Nephron progenitor cell (in vitro differentiated cells): ENCODE measurements at places on chromosomes 12 and 14.

DNA sequence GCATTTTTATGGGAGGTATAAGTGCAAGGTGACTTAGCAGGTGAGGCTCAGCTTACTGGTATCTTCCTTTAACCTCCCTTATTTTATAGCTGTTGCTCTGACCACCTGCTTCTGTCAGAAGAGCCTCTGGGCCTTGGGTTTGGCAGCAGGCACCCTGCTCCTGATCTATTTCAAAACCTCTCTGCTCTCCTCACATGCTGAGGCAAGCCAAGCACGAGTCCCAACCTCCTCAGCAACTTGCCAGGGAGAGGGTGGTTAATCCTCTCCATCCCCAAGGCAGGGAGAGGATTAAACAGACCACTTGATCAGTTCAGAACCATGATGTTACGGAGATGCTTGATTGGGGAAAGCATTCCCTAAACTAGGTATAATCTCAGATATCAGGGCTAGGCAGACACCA lies 5.4 kb downstream of the PLEKHH1 start:
- DNase-seq, result no peak

DNA sequence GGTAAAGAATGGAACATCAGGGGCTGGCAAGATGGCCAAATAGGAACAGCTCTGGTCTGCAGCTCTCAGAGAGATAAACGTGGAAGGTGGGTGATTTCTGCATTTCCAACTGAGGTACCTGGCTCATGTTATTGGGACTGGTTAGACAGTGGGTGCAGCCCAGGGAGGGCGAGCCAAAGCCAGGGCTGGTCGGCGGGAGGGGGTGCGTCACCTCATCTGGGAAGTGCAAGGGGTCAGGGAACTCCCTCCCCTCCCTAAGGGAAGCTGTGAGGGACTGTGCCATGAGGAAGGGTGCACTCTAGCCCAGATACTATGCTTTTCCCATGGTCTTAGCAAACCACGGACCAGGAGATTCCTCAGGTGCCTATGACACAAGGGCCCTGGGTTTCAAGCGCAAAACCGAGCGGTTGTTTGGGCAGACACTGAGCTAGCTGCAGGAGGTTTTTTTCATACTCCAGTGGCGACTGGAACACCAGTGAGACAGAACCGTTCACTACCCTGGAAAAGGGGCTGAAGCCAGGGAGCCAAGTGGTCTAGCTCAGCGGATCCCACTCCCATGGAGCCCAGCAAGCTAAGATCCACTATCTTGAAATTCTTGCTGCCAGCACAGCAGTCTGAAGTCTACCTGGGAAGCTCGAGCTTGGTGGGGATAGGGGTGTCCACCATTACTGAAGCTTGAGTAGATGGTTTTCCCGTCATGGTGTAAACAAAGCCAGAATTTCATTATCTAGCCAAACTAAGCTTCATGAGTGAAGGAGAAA lies 317.6 kb downstream of the NELL2 start:
- DNase-seq, result no peak

- peak; percentile 24 for DNase-seq
Measured at GRCh38 chr12:106918746-106919145, 37.0 kb upstream of the TMEM263 start.

DNA sequence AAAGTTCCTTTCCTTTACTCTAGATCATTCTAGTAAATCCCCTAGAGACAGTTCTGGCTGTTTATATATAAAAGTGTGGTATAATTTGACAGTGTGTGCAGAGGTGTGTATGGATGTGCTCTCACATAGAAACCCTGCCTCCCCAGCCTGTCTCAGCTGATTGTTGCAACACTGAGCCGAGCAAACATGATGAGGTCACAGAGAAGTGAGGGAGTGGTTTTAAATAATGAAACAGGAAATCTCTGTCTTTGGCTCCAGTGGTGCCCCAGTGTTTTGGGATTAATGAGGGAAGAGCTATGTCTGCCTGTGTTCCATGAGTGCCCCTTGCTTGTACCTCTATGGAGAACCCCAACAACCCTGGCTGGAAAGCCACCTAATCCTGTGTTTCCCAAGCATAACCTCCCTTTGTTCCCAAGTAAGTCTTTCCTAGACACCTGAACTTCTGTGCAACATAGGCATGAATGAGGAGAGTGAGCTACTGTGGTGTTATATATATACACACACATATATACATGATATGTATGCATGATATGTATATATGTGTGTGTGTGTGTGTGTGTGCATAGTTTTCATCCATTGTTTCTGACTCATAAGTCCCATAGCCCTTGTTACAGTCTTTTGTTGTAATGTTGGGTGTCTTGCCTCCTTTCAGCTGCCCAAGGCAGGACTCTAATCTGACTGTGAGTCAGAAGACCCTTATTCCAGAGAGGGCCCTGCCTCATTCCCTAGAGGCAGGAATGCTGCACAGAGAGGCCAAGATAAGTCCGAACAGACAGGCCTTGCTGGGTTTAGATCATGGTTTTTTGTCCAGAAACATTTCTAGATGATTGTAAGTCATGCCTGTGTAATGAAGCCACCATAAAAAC lies 18.0 kb downstream of the TRAF3 start:
- no peak for DNase-seq

- DNase-seq, result no peak
Measured at GRCh38 chr14:59132796-59133494, 55.5 kb upstream of the DAAM1 start.

DNA sequence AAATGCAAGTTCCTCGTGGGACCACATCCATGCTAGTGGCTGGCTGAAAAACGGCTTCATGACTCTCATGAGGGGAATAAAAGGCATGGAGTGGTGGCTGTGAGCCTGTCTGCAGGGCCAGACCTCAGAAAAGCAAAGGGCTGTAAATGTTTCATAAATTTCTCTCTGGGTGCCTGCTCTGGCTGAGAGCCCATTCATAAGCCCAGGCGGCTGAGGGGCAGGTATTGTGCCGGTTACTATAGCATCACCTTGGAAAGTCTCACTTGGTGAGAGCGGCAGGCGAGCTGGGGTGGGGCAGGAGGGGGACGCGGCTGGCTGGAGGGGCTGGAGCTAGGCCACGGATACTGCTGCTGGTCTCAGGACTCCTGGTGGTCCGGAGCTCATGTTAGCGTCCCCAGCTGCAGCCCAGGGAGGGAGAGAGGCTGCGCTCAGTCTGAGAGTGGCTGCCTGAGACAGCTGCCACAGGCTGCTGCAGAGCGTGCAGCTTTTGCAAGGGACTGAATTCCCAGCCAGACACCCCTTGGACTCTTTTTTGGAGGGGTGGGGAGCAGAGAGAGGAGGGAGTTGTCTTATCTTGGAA lies at the start of gene SLC17A8:
Gene SLC17A8, plus strand, starts transcription at position 431 of the 580 bp plus-strand sequence. CDS start 318 bp downstream, outside the sequence.
- peak; percentile 63 for DNase-seq

GRCh38 chr14:36618641-36619040 lies 36.2 kb upstream of the NKX2-8 start:
- DNase-seq, result no peak
